ENCODE measurements at places on chromosomes 12 and 14. TPM values are rescaled to one million over a fixed set of nuclear protein-coding genes. Genes with fewer than 3 reads are reported as not detected.

The NRIP2 gene
- total RNA-seq: not detected

The TRPV4 gene
- total RNA-seq: 0.13 TPM

The KRT77 gene
- not detected for total RNA-seq

The MMP19 gene
- total RNA-seq: not detected

The ZNF384 gene
- 20.9 TPM for total RNA-seq

The GLIPR1L2 gene
- total RNA-seq: not detected

The P2RX2 gene
- not detected for total RNA-seq

The MCRS1 gene
- total RNA-seq: 45.2 TPM

The ADAMTS20 gene
- total RNA-seq: 0.24 TPM

DNA sequence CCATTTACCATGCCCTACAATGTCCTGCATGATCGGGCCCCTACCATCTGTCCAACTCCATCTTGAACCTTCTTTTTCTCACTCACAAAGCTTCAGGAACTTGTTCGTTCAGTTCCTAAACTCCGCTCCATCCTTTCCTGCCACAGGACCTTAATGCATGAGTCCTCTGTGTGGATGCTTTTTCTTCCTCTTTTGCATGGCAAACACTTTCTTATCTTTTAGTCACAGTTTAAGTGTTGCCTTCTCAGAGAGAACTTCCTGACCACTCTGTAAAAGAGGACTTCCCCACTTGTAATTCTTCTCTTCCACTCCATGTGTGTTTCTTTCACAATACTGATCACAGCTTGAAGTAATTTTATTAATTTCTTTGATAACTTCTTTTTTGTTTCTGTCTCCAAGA is 54.4 kb upstream of the ETV6 start:
- DNase-seq: no peak

DNA sequence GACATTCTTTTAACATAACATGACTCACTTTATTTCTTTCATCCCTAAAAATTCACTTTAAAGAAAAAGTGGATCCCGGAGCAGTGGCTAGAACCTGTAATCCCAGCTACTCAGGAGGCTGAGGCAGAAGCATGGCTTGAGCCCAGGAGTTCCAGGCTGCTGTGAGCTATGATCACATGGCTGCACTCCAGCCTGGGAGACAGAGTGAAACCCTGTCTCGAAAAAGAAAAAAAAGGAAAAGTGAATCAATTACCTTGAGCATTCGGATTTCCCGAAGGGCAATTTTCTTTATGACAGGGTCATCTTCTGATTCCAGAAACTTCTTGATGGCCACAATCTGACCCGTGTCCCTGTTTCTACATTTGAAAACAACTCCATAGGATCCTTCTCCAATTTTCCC is 1.2 kb downstream of the CDKL1 start:
- no peak for DNase-seq

- no peak for DNase-seq
Observed at GRCh38 chr12:98355322-98355721, 160.1 kb upstream of the TMPO start.

DNA sequence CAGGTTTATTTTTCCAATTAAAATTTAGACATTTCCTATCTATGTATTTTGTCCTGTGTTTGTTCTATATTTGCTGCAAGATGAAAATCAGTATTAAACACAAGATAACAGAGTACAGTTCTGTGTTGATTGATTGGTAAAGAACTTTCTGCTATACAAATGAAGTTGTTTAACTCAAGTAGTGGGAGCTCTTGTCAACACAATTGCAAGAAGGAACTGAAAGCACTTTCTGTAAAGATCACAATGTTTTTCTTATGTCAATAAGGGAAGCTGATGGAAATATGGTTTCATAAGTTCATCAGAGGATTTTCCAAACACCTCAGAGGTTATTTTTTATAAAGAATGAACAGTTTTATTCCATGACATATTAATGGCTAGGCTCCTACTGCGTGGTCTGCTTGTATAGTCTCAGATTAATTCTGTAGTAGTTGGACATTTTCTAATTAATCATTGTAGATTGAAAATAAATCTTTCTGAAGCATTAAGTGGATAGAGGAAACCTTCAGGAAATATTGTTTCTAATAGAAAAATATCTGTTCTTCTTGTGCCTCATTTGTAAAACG is 379.5 kb downstream of the LRFN5 start:
- no peak for DNase-seq

GRCh38 chr14:102537981-102538601 is 28.5 kb upstream of the ANKRD9 start:
- no peak for DNase-seq

- DNase-seq: no peak
Observed at GRCh38 chr14:103163199-103163598, 39.9 kb downstream of the TNFAIP2 start.

DNA sequence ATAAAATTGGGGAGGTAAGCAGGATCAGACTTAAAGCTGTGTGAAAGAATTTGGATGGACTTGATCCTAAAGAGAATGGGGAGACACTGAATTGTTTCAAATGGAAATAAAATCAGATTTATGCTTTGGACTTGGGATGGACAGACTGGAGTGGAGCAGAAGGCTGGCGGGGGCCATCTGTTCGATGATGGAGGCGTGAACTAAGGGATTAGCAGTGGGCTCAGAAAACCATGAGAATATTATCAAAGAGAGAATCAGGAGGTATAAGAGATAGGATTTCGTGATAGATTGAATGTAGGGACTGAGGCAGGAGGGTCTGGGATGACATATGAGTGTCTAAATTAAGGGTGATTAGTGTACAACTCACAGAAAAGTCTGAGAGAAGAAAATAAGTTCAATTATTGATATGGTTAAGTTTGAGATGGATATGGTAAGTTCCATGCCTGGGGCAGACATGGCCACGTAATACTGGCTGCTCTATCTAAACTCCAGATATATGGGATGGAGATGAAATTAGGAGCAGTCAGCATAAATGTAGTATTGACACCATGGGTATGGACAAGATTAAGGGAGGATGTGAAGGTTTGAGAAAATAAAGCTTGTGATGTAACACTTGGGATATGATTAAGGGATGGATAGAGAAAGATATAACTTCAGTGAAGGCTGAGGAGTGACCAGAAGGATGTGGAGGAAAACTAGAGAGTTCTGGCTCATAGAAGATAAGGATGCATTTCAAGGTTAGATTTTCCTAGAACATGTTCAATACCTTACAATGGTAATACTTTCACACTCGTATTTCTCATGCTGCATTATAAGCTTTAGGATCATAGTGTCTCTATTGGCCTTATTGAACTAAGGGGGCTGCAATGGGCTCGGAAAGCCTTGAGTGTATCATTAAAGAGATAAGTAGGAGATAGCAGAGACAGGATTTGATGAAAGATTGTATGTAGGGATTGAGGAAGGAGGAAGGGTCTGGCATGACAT is 1.0 kb upstream of the TSSK4 start:
- DNase-seq: no peak

GRCh38 chr14:96629082-96629481 is 126.9 kb downstream of the PAPOLA start:
- DNase-seq: no peak

DNA sequence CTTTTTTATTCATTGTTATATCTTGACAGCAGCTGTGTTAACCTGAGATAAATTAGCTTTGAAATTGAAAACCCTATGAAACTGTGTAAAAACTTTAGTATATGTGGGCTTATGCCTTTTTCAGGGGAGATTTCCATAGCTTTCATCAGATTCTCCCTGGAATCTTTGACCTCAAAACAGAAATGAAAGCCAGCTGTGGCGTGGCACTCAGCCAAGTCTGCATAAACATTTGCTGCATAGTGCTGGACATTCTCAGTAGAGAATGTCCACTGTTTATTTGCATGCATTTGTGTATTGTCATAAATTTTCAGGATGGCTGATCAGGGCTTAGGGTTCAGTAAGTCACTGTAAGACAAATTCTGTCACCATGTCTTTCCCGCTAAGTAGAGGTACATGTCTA is 115.3 kb upstream of the NAP1L1 start:
- DNase-seq: no peak

- no peak for DNase-seq
Observed at GRCh38 chr14:76236172-76237130, 84.7 kb downstream of the GPATCH2L start.

GRCh38 chr12:26239122-26239851 is 43.9 kb downstream of the SSPN start:
- DNase-seq: peak; percentile 89

DNA sequence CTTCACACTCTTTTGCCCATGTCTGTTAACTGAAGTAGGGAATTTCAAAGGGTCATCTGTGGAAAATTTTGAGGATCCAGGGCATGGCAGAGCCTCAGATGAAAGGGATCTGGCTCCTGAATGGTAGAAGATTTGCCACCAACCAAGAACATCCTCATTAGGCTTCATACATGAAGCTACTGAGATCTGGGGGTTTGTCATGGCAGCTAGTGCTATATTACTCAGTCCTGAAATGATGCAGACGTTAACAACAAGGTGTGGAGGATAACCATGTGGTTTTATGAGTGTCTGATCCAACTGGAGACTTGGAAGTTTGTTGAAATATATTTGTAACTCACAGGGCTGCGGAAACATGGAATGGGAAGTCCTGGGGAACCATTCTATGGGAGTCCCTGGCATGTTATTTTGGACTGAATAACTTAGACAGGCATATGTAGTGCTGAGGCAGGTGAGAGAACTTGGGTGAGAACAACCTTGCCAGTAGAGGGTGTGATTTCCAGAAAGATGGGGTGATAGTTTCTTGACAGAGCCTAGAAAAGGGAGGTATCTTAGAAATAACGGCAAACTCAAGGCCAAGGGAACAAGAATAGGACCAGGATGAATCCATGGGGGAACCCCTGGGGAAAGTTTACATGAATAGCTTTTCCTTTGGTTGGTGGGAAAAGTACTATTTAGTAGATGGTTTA is 42.0 kb upstream of the C12orf75 start:
- no peak for DNase-seq

GRCh38 chr14:50676814-50677516 is 8.9 kb upstream of the SAV1 start:
- no peak for DNase-seq

DNA sequence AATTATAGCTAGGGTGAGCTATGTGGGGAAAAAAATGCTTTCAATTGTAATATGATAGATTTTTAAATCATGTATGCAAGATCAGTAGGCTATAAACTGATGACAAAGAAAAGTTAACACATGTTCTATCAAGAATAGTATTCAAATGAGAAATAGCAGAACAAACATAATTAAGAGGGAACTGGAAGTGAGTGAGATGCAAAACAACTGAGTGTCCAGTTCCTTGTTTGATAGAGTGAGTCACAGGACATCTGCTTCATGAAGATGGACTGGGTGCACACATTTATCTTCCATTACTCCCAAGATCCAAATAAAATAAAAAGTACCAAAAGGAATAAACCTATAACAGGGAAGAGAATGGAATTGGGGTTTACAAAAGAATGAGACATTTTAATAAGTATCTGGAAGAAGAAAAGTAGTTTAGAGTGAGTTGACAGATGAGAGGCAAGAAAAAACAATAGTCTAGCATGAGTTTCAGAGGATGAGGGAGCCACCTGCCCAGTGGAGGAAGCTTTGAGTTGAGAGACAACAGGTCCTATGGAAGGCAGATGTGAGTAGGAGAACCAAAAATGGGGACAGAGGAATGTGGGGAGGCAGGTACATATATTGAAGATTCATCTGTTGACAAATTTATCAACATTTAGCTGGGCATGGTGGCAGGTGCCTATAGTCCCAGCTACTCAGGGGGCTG is 178.1 kb upstream of the ARHGAP5 start:
- no peak for DNase-seq

DNA sequence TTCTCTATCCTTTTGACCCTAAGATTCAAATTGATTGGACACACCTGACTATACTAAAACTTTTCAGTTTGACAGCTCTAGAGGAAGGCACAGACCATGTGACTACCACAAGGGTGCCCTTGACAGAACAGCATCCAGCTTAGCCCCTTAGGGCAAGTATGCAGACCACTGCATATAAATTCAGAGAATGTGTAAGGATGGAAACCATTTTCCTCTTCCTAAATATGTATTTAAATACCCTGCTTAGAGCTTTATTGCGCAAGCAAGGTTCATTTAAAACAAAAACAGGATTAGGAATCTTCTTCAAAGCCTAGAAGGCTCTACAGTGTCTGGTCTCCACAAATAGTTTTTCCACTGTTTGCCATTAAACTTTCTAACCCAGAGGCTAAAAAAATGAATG is 202.8 kb downstream of the MED13L start:
- peak; percentile 59 for DNase-seq
